ENCODE measurements at places on chromosomes 1 and 21. TPM values are rescaled to one million over a fixed set of nuclear protein-coding genes. Genes with fewer than 3 reads are reported as not detected.

The SIM2 gene
- 0.34 TPM for total RNA-seq

The ROR1 gene
- total RNA-seq, result 73.6 TPM

The TESK2 gene
- 10.9 TPM for total RNA-seq

The AGT gene
- not detected for total RNA-seq

The F13B gene
- total RNA-seq, result not detected

The ZNF593OS gene
- not detected for total RNA-seq

The BMP8B gene
- 0.37 TPM for total RNA-seq

The CD48 gene
- not detected for total RNA-seq

DNA sequence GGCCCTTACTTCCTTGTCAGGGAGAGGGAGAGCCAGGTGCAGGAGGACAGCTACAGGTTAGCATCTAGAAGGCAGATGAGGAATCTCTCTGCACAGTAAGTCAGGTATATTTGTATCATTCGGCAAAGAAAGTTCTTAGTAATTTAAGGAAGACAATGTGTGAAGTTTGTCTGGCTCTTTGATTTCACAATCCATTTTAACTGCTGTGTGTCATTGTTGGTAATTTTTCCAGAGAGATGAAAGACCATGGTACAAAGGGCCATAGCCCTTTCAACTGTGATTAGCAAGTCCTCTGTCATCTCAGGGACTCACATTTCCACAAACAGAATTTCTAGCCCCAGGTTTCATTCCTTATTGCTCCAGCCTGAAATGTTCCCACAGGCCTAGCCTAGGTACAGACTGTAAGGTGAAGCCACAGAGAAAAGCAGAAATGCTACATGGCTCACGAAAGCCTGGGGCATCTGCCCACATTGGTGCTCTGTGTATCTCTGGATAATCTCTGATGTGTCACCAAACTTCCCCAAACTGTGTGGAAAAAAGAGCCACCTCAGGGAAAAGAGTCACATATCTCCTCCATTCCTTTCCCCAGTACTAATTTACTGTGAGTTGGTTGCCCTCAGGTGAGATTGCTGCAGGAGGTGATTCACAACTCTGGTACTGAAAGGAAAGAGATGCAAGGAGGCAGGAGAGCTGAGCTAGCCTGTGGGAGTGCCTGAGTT lies 70.6 kb downstream of the SYT6 start:
- DNase-seq, result no peak

DNA sequence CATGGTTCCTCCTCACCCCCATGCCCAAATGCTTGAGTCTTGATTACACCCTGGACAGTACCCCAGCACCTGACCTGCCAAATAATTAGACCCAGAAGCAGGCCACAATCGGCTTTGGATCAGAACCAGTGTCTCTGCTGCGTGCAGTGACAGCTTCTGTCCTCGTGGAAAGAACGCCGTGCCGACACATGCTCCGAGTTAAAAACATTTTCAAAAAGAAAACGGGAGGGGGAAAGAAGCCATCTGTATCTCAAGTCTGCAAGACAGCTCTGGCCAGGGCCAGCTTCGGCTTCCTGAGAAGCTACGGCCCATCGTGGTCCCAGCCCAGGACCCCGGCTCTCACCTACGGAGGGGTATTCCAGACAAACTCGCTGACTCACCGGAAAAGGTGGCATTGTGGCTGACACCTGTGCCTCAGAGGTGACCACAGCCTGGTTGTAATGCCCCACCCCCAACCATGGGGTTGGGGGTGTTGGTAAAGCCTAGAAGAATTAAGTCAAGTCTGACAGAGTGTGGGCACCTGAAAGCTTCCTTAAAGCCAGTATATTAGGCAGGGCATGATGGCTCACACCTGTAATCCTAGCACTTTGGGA lies 25.8 kb downstream of the SSBP3 start:
- no peak for DNase-seq

DNA sequence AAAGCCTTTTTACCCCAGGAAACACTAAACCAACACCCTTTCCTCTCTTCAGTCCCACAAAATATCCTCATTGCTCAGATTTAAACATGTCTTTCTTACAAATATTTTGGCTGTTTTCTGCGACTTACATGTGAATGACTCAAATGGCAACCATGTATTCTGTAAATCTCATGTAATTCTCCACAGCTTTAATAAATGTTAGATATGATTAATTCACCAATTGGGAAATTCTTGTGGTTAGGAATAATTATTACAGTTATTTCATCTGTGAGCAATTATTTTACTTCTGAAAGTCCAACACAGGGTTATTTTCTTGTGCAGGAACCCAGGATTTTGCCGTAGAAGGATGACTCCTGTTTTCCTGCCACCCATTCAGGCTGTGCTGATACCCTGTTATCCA lies 431.5 kb downstream of the LMO4 start:
- no peak for DNase-seq

DNA sequence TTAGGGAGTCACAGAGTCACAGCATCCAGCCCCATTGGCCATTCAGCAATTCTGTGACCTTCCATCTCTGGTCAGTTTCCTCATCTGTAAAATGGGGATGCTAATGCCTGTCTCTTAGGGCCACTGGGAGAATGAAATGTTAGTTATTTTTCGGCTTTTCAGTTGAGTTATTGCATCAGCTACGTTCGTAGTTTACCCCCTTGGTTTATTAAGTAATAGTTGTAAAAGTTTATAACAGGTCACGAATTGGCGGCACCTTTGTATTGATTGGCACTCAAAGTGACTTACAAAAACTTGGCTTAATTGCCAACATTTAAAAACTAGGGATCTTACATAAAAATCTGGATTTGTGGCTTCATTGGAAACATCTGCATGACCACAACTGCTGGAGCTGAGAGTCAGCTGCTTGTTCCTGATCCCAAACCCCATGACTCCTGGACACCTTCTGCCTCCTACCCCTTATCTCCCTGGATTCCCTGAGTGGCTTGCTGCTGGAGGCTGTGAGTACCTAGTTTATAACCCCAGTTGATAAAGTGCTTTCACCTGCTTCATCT lies 23.0 kb upstream of the SLC1A7 start:
- DNase-seq, result no peak

DNA sequence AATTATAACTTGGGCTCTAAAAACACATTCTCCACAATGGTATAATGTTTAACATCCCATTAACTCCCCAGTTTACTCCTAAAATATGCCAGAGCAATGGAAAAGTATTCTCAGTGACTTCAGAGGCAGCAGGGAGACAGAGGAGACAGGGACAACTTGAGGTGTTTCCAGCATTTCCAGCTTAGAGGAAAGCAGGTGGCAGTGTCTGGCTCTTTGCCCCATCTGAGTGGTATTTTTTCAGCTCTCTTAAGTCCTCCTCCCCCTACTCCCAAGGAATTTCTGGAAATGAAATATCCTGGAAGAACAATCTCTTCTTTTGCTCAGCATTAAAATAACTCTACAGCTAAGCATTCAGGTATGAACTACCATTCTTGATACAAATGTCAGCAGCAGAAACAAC lies 10.8 kb upstream of the ERMAP start:
- no peak for DNase-seq

GRCh38 chr1:53393325-53393792 lies 65.5 kb upstream of the LRP8 start:
- peak; percentile 39 for DNase-seq

GRCh38 chr1:85465099-85465785 lies at the start of gene DDAH1:
Gene DDAH1 (minus strand): TSS chr1:85465159. CDS start chr1:85465045, 114 bp downstream.
- DNase-seq, result peak; percentile 74

GRCh38 chr1:7550981-7551380 lies 220.1 kb upstream of the VAMP3 start:
- DNase-seq, result no peak

DNA sequence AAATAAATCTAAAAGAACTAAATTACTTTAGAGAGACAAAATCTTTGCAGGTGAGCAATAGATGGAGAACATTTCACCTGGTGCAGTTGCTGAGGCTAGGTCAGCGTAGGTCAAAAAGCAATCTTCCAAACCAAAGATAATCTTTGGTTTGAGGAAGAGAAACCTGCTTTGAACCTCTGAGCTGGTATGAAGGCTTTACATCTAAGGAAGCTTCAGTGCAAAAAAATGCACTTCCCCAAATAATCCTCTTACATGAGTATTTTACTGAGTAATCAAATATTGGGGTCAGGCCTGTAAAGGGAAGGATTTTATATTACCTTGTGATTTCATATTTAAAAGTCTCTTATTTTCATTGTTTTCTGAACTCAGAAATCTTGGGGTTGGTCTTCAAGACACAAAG lies 223.6 kb downstream of the SRGAP2C start:
- no peak for DNase-seq

- DNase-seq, result no peak
Observed at GRCh38 chr1:244628789-244629188, 24.1 kb upstream of the DESI2 start.

DNA sequence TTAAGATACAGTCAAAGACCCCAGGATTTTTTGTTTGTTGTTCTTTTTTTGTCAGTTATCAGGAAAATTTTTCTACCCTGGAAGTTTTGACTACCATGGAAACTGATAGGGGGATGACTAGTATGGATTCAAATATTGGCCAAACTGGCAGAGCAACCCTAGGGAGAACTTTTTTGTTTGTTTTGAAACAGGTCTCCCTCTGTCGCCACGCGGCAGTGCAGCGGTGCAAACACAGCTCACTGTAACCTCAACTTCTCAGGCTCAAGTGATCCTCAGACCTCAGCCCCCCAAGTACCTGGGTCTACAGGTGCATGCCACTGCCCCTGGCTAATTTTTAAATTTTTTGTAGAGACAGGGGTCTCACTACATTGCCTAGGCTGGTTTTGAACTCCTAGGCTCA lies 46.6 kb downstream of the TOR3A start:
- DNase-seq, result no peak

DNA sequence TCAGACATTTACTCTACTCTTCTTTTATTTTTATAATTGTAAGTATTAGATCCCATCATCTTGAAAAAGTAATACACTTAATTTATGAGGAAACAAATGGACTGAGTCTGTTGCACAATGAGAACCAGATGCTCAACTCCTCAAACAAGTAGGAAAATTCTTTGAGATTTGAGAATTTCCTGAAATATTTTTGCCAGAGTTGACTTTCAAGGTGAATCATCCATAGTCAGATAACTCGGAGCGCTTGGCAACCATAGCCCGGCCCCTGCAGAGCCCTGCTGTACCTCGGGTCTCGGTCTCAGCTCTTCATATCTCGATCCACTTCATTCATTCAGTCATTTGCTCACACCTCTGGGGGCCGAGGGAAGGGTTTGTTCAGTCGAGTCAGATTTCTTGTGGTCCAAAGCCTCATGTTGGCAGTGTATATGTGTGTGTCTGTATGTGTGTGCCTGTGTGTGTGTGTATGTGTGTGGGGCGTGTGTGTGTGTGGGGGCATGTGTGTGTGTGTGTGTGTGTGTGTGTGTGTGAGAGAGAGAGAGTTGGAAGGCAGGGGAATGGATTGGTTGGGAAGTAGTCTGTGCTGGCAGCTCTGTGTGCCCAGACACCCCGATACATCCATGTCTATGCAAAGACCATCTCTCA lies 18.1 kb upstream of the PCP4 start:
- no peak for DNase-seq

DNA sequence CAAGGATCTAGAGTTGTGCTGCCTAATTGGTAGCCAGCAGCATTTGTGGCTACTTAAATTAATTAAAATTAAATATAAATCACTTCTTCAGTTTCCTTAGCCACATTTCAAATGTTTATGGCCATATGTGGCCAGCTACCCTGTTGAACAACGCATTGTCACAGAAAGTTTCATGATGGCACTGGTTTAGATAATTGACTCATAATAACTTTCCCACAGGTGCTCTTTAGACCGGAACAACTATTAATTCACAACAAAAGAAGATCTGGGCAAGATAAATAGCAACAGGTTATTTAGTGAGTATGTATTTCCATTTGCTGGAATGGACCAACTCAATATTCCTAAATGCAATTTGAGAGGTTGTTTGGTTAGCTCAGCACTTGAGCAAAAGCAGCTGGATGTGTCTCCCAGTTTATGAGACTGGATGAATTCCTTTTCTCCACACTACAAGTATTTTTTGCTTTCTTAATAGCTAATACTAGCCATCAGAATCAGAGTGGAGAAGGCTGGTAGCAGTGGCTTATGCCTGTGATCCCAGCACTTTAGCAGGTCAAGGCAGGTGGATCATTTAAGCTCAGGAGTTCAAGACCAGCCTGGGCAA lies 3.7 kb upstream of the AMIGO1 start:
- DNase-seq, result no peak

DNA sequence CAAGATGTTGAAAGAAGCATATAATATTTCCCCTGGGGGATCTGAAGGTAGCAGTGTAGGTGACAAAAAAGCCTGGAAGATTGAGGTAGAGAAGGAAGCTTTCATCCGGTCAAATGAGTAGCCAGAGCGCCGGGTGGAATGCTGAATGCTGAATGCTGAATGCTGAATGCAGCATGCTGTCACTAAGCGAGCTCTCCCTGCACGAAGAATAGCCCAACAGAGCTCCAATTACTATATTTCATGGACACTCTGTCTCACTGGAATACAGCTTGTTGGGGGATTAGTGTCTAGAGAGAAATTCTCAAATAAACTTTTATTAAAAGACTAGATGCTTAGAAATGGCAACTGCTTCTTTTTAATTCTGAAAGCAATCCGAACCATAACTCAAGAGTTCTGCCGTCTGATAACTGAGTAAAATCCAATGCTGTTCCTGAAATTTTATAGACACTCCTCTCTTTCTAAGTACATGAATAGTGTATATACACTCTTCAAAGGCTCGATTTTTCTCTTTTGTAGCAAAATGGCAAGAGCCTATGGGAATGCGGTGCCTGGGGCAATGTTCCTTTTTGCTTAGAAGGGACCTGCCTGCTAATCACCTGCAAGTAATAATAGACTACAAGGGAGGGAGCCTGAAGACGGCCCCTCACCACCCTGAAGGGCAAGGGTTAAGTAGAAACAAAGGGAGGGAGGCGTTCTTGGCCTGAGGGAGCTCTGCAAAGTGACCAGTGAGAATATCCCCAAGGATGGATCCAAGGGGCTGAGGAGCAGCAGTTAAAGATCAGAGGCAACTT lies 203.7 kb upstream of the ESRRG start:
- DNase-seq, result no peak

DNA sequence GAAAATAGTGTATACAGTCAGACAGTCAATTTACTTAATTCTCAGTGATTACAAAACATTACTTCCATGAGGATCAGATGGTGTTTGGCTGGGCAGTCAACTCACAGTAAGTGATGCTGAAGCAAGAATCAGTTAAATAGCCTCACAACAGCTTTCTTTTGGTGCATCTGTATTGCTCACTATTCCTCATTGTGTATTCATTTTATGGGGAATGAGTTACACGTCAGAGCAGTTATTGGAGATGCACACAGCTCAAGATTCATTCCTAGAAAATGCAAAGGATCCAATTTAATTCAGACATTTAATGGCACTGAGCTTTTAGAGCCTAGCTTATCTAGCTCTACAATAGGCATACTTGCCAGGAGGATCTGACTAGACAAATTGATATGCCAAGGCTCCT lies 150.6 kb downstream of the HS2ST1 start:
- DNase-seq, result no peak

- DNase-seq, result no peak
Observed at GRCh38 chr1:59532102-59532501, 235.2 kb downstream of the FGGY start.

- DNase-seq, result no peak
Observed at GRCh38 chr1:226308166-226308722, 720 bp downstream of the LIN9 start.

- DNase-seq, result no peak
Observed at GRCh38 chr1:1578371-1578940, 3.8 kb upstream of the SSU72 start.

Measured in H1 (cell line).